ENCODE measurements at places on chromosomes 5 and 9.

GRCh38 chr5:15585841-15586591 lies 86.0 kb downstream of the FBXL7 start:
- DNase-seq = peak; percentile 60

DNA sequence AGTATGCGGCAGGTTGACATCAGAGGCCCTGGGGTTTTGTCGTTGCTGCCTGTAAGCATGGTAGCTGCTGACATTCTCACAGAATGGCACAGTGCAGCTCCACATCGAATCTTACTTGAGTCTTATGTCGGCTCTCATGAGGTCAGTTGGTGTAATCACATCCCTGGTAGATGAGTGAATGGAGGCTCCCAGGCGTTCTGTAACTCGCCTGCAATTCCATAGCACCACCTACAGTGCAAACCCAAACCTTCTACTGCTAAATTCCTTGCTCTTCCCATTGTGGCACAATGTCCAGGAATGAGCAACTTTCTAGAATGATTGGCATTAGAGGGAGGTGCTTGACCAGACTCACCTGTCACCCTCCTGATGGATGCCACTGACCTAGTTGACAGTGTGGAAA lies 578.4 kb downstream of the CCDC171 start:
- DNase-seq = peak; percentile 51

- no peak for DNase-seq
Observed at GRCh38 chr9:38255599-38255998, 136.9 kb upstream of the ALDH1B1 start.

GRCh38 chr9:90099262-90099963 lies 494.6 kb downstream of the GADD45G start:
- peak; percentile 2 for DNase-seq

- DNase-seq = no peak
Observed at GRCh38 chr5:97097326-97098230, 44.8 kb downstream of the LIX1 start.

DNA sequence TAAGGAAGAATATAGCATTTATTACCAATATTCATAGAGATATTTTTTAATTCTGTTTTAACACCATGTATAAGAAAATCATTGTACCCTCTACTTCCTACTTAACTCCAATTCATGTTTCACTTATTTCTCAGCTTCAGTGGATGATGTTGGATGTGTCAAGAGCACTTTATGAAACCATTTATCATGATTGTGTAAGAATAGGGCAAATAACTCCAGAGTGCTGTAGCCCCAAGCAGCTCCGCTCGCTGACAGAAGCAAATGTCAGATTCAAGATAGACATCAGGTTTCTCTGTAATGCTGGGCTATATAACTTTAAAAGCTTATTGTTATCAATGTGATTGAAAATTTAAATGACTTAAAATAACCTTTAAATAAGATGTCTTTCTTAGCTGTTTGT lies 50.4 kb downstream of the MAST4 start:
- DNase-seq = no peak

All from EH (cell line).